ENCODE measurements at places on chromosomes 5 and 9.

DNA sequence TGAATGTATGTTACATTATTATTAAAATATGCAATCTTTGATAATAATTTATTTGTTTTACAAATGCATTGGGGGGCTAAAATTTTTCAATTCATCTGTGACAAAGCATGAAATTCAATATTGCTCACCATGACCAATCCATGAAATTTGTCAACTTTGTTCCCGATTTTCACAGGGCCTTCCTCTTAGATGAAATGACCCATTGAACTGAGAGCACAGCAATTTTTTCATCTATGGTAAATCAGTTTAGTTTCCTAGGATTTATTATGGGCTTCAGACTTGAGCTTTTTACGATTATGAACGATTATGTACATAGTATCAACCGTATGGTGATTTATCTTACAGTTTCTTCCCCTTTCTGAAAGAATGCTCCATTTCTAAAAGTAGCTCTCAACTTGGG, 157.3 kb downstream of the KIAA0825 start:
- no peak for DNase-seq

DNA sequence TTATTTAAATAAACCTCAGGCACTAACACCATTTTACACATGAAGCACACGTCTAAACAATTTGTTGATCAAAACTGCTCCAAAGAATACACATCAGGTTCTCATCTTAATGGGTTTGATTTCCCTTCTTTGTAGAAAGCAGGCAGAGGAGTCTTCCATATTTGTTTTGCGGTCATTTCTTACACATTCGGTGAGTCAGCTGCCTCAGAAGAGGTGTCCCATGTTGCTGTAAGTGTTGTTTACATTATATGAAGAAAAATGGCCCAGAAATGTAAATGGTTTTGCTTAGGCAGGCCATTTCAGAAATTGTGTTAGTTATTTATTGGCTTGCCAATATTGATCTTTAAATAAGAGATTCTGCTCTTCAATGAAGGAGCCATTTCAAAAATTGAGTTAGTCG, 325.8 kb downstream of the TENT4A start:
- no peak for DNase-seq

GRCh38 chr9:73234008-73234360, 82.3 kb downstream of the ANXA1 start:
- no peak for DNase-seq

DNA sequence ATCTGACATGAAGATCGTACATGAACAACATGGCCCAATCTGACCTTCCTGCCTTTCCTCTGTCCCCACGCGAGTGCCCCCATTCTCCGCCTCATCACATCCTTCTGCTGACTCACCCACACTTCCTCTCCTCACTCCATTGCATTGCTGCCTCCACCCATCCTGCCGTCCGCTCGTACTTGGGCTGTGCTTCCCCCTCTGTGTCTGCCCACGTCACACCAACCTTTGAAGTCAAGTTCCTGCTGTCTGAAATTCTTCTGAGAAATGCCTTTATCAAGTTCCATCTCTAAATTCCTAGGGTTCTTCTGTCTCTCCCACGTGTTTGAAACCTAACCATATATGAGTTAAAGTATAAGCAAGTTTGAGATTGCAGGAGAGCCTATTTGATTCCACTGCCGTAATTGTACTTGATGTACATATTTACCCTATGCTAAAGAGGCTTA, 18.0 kb upstream of the STARD4 start:
- DNase-seq = peak; percentile 66

DNA sequence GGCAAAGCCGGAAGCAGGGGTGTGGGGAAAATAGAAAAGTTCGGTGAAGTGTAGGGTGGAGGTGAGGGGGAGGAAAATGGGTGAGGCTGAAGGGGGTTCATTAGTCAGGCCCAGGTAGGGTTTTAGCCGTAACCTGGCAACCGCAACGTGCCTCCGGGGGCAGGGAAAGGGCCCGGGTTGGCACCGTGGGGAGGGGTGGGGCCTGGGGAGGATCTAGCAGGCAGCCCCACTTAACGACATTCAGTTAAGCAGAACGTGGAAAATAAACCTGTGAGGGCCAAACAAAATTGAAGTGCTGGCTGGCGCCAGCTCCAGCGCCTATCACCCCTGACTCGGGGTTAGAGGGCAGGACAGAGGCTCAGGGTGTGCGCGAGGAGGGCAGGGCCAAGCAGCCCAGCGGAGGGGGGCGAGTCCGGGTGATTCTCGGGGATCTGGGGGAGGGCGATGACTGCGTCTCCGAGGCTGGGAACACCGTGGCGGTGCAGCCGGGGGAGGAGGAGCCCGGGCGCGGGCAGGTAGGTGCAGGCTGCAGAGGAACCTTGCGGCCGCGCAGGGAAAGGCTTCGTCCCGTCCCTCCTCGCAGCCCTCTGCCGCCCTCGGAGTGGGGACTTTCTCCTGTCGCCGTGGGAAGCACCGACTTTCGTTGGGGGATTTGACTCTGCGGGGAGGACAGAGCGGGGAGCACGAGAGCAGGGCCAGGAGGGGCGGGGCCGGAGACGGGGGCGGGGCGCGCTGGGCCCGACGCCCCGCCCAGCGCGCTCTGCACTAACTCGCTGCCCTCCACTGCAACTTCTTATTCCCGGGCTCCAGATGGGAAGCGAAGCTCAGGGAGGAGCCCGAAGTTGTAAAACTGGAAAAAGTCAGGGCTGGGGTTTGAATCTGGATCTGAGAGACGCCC, 5.1 kb downstream of the RGS14 start:
- DNase-seq = peak; percentile 65

GRCh38 chr5:584846-585245, 27.3 kb upstream of the CEP72 start:
- no peak for DNase-seq

DNA sequence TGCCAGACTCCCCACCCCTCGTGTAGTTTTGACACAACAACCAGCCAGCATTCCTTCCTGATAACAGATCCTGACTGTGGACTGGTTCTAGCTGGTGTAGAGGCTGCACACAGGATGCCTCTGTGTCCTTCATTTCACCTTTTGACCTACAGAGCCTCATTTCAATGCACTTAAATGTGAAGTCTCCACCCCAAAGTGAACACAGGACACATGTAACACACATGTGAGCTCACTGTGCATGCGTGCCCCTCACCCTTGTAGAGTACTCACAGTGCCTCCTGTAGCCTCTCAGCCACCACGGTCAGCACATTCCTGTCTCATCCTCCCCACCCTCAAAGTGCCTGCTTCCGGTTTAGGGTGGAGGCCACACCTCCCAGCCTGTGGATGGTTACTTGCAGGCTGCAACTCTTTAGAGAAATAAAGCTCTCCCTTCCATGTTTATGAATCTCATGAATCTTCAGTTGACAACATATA, 11.6 kb upstream of the NKD2 start:
- no peak for DNase-seq

- DNase-seq = no peak
These were observed 855.5 kb upstream of the DMAC1 start for GRCh38 chr9:8655071-8655470.

DNA sequence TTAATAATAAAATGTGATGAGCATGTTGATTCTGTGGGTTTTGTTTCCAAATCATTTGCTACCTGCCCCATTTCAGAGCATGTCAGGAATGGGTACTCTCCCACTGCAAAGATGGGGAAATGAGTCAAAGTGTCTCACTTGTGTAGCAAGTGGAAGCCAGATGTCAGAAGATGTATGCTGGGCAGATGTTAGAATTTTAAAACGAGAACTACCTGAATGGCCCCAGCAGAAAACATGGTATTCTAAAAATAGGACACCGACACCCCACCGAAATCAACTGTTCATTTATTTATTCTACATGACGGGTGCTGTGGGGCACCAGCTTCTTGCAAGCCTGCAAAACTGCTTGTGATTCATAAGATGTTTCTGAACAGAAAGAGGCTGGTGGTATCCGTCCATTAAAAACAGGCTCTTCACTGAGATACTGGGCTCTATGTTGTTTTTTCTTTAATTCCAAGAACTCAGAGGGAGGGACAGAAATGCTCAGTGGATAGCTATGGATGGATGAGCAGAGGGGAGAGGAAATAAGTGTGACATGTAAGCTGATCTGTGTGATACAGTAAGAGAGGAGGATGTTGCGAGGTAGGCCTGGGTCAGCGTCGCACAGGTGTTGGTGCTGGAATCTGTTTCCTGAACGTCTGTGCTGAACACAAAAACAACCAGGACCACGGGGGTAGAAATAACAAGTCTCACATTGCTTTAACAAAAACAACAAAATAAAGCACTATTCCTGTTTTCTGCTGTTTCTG, 157.2 kb downstream of the EFNA5 start:
- DNase-seq = no peak

DNA sequence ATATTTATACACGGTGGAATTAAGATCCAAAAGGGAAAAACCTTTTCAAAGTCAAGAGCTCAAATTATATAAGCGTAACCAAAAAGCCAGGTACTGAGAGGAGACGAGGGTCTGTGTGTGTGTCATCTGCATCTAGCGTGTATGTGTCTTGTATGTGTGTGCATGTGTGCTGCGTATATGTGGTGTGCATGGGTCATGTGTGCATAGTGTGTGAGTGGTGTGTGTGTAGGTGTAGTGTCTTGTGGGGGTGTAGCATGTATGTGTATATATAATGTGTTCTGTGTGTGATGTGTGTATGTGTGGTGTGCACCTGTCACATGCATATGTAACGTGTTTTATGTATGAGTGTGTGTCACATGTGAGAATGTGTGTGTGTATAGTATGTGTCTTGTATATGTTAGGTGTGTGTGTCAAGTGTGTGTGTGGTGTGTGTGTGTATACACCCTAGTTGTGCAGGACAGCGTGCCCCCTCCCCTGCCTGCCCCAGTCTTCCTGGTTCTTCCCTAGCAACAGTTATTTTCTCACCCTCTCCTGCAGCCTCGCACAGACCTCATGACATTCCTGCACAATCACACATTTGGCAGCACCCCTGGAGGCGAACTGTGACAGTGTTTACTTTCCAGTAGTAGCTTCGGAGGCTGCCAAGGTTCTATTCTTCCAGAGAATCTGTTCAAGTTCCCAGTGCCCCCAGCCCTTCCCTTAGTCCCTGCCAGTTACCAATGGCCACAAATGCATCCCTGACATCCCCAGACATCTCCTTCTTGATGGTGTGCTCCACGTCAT, 27.1 kb upstream of the TNIP1 start:
- DNase-seq = no peak

DNA sequence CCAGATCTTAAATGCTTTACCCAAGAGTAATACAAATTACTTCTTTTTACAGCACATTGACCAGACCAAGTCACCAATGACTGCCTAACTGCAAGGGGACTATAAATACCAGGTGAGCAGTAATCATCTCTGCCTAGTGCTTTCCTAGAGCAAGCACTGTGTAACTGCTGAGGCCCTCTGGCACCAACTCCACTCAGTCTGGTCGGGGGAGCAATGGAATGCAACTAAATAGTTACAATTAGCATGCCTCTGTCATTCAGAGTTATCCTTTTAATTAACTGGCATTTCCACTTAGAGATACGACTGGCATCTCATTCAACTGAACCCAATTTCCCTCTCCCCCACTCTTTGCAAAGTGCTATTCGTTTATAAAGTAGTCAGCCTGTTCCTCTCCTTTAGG, 1309.1 kb upstream of the DMAC1 start:
- no peak for DNase-seq

- peak; percentile 45 for DNase-seq
These were observed 13.1 kb downstream of the DIAPH1 start for GRCh38 chr5:141605523-141606277.

DNA sequence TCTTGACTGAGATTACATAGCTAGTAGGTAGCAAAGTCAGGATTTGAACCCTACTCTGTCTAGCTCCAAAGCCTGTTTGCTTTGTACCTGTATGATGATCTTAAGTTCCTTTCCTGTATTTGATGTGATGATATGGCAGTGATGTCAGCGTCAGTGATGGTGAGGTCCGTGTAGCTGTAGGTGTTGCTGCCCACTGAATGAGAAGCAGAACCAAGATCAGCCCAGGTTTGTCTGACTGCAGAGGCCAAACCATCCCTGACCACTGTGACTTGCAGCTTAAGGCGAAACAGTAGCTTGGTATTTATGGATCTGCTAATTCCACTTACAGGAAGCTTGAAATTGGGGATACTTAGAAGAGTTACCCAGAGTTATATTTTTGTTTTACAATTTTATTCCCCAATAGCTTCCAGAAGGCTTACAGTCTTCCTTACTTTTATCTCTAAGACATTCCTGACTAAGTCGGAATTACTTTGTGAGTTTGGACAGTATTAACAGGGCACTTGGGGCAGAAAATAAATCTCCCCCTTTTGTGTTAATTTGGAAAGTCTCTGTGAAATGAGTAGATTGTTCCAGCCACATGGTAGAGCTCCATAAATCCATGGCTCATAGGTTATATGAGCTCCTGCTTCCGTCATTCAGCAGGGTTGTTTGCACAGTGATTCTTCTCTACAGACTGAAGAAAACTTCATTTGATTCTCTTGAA, 273.4 kb downstream of the NR3C1 start:
- DNase-seq = no peak

DNA sequence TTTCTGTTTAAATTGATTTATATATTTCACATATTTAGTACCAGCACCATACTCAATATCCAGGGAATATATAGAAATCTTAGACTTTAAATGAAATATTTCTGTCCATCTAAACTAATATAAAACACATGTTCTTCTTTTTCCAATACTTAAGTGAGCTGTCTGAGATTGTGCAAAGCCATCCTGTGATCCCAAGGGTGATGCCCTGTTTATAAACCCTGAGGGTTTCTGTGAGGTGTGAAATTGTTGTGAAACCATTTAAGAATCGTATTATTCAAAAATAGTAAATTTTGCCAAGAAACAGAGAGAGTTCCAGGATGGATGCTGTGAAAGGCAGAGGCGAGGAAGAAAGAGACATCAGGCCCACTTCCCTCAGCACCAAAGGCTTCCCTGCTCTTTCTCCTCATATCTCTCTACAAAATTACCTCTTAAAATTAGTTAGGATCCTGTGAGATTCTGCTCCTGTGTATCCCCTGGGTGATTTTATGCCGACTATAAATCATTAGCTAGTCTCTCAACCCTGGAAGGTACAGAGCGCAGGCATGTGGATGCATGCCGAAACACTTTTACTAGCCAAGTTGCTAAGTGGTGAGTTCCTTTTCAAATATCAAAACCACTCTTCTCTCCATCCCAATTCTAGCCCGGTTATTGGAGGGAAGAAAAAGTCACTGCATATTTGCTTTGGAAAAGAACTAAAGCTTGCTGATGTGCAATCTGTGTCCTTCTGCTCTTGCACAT, 183.0 kb downstream of the GLIS3 start:
- no peak for DNase-seq

DNA sequence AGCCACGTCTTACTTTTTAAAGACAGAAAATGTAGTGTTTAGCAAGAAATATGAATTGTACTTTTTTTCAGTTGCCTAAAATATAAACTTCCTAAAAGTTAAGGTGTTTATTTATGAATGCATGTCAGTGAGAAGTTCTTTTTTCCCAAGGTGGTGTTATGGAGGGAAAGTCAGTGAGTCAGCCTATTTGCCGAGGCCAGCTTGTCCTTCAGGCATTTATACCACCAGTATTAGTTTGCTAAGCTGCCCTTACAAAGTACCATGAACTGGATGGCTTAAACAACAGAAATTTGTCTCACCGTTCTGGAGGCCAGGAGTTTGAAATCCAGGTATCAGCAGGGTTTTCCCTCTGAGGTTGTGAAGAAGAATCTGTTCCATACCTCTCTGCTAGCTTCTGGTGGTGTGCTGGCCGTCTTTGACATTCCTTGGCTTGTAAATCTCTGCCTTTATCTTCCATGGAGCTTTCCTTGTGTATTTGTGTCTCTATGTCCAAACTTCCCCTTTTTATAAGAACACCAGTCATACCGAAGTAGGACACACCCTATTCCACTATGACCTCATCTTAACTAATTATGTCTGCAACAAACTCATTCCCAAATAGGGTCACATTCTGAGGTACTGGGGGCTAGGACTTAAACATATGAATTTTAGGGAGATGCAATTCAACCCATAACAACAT, 38.4 kb downstream of the PRKACG start:
- no peak for DNase-seq

GRCh38 chr9:127388856-127389238, 8.1 kb upstream of the SLC2A8 start:
- DNase-seq = no peak

Data from stimulated activated CD4-positive, alpha-beta T cell treated with anti-CD3 and anti-CD28 coated beads, Interleukin-15, amount 100 ng/mL, for 1 hour (primary cell).